ENCODE measurements at places on chromosomes 7 and 10.

DNA sequence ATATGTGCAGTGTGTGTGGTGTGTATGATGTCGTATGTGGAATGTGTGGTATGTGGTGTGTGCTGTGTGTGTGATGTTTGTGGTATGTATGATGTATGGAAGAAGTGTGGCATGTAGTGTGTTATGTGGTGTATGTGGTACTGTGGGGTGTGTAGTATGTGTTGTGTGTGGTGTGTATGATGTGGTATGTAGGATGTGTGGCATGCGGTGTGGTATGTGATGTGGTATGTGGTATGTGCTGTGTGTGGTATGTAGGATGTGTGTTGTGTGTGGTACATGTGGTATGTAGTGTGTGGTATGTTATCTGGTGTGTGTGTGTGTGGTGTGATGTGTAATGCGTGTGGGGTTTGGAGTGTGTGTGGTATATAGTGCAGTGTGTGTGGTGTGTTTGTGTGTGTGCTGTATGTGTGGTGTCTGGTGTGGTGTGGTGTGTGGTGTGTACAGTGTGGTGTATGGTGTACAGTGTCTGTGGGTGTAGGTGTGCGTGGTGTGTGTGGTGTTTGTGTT, 129.6 kb downstream of the ATP6V0E2 start:
- DNase-seq, result no peak

DNA sequence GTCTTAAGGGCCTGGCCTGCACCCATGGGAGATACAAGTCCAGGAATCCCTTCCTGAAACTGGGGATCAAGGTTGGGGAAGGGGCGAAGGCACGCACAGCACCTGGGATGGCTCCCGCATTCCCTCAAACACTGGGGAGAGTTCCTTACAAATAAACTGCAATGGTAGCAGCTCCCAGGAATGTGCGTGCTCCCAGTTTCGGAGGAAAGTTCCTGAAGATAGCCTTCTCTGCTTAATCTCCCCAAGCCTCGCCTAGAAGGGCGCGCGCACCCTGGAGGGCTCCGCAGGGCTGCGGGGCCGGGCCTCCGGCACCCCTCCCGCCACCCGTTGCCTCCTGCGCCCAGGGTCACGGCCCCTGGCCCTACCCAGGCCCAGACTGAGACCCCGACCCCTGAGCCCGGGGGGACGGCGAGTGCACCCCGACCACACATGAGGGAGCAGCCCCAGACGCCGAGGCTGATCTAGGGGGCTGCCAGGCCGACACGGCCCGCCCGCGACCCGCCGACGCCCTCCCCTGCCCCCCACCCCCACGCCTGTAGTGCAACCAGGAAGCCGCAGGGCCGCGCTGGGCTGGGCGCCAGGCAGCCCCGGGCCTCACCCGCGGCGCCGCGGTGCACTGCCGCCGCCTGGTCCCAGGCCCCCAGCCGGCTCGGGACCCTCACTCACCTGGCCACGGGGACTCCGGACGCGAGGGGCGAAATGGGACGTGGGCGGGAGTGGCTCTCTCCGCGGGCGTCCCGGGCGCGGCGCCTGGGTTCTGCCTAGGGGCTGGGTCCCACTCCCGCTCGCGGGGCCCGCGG, 460 bp downstream of the ANXA11 start:
- no peak for DNase-seq

DNA sequence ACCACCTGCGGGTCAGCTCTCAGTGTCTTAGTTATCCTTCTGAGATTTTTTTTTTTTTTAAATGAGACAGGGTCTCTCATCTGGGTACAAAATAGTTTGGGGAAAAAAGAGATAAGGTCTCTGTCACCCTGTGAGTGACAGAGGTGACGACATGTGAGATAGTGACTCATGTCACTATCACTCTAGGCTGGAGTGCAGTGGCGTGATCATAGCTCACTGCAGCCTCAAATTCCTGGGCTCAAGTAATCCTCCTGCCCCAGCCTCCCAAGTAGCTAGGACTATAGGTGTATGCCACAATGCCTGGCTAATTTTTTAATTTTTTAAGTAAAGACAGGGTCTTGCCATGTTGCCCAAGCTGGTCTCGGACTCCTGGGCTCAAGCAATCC, 10.4 kb downstream of the BLVRA start:
- DNase-seq, result no peak

GRCh38 chr7:70344726-70345125, 746.5 kb downstream of the AUTS2 start:
- DNase-seq, result no peak

GRCh38 chr7:20561466-20561865, 54.0 kb upstream of the ABCB5 start:
- no peak for DNase-seq

DNA sequence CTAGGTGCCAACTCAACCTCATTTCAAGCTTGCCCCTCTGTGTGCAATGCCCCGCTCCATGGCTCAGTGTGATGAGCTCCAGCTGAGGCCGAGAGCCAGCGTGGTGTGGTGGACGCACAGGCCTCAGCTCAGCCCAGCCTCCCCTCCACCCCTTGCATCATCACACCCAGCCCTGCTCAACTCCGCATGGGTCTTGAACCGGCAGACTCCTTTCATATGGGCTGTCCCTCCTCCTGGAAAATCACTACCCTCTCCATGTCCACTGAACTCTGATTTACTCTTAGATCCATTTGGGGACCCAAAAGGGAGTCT, 16.6 kb upstream of the SLC18A3 start:
- DNase-seq, result no peak

- DNase-seq, result no peak
Measured at GRCh38 chr10:61903928-61904344, 2.4 kb downstream of the ARID5B start.

DNA sequence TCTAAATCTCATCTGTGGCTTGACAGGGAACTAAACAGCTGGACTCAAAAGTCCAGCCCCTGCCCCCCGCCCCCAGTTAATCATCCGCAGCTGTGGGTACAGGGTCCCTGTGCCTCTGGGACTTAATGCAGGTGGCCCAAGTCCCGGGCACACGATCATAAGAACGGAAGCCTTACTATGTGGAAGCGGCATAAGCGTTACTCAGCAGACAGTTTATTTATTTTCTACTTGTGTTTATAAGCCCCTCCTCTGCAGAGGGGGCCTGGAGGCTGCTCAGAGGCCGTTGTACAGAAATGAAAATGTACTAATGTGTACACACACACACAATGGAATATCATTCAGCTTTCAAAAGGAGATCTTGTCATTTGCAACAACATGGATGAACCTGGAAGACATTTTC, 158.0 kb upstream of the TNS3 start:
- no peak for DNase-seq

- no peak for DNase-seq
Measured at GRCh38 chr7:4461531-4461930, 220.6 kb upstream of the FOXK1 start.

DNA sequence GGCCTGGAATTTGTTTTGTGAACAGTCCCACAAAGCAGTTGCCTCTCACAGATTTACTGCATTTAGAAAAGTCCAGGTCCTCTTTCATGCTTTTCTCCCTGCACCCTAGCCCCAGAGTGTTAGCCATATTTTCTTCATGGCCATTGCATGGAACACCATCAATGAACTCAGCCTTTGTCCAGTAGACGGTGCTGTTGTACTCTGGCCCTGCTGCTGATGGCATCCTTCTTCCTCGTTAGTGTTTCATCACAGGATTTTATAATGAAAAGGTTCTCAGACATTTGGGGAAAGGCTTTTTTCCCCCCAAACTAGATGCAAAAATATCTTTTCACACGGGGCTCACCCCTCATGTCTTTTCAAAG, 93.0 kb upstream of the SLC25A13 start:
- DNase-seq, result no peak

DNA sequence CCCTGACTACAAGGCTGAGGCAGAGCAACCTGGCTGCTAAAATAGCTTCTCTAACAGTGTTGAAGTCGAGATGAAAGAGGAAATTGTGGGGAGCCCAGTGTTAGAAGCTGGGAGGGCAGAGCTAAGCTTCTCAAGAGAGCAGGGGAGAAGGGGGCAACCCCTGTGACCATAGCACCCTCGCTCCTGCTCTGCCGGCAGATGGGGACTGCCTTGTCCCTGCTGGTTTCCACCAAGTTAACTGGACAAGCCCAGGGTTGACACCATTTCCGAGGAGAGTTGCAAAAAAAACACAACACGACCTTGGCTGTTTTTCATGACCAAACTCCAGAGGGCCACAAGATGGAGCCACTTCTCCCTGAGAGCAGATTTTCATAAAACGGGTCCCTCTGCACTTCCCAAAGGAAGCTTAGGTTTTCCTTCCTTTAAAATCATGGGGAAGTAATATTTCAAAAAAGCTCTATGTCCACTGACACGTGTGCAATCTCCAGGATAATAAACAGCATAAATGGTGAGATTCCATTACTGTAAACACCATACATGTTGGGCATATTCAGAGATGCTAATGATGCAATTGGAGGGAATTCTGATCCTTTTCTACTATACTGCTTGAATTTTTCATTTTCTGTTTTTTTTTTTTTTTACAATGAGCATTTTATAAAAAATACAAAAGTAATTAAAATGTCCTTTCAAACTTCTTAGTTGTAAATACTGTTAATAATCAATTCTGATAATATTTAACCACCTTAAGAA, 140.4 kb downstream of the PIP4K2A start:
- DNase-seq, result peak; percentile 15

GRCh38 chr10:71790749-71791440, 17.6 kb upstream of the VSIR start:
- no peak for DNase-seq

DNA sequence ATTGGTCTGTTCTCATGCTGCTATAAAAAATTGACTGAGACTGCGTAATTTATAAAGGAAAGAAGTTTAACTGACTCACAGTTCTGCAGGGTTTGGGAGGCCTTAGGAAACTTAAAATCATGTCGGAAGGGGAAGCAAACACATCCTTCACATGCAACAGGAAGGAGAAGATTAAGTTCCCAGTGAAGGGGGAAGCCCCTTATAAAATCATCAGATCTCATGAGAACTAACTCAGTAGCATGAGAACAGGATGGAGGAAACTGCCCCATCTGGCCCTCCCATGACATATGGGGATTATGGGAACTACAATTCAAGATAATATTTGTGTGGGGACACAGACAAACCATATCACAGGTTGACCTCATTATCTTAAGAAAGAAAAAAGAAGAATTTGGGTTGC, 134.5 kb downstream of the PPP1R3A start:
- no peak for DNase-seq

GRCh38 chr10:119750391-119751230, 24.8 kb downstream of the INPP5F start:
- DNase-seq, result peak; percentile 57

- DNase-seq, result no peak
Measured at GRCh38 chr7:21866731-21867130, 79.0 kb downstream of the CDCA7L start.

DNA sequence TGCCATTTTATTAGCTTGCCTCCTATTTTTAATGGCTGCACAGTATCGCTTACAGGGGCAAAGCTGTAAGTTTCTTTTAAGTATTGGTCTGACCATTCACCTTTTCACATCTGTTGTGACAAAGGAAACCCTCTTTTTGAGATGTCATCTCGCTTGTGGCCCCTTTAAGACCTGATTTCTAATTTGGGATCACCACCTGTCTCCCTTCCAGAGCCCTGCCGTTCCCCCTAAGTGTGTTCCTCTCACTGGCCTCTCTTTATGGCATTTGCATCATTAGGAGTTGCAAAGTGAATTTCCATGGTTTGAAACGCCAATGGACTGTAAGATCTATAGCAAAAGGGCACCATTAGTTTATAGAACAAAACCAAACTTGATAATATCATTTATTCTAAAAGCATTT, 1.4 kb downstream of the EPDR1 start:
- DNase-seq, result no peak

DNA sequence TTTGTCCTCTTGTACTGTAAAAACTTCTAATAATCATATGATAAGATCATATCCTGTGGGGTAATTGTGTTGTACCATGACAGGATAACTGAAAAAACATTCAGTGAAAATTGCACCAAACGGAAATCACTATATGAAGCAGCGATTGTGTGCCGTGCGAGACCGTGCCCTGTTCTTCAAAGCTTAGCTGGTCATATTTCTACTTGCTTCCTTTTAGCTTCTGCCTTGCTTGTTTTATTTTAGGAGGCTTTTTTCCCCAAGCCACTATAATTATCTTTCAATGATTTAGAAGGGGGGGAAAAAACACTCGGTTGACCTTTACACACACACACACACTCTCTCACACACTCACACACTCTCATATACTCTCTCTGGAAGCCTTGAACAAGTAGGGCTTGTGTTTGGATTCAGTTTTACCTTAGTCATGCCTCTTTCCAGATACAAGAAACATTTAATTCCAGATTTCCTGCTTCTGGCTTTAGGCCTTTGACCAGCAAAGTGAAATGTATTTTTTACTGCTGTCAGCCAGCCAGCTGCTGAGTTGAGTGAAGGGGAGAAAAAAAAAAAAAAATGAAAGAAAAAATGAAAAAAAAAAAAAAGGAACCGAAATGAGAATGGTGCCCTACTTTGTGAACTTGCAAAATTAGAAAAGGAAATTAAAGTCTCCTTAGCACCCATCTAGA, 181.4 kb downstream of the ARID5B start:
- DNase-seq, result peak; percentile 23

All from memory B cell (primary cell).